Activated CD4-positive, alpha-beta T cell treated with anti-CD3 and anti-CD28 coated beads for 36 hours (primary cell): ENCODE measurements at places on chromosomes 7 and 10.

GRCh38 chr10:8054244-8054493, 319 bp upstream of the GATA3 start:
- H3K27me3 ChIP-seq = peaks cover 14% of the 10 kb centered on the region
- H3K4me1 ChIP-seq = peaks cover 39% of the 10 kb centered on the region
- H3K36me3 ChIP-seq = peaks cover 33% of the 10 kb centered on the region
- H3K4me3 ChIP-seq = peak overlapping the region; percentile 96
- no peak for DNase-seq

GRCh38 chr7:106518967-106519366, 142.0 kb downstream of the CCDC71L start:
- DNase-seq = no peak
- H3K4me3 ChIP-seq = no peak overlapping the region
- H3K27me3 ChIP-seq = peaks cover 31% of the 10 kb centered on the region
- no peaks in the 10 kb centered on the region for H3K36me3 ChIP-seq

DNA sequence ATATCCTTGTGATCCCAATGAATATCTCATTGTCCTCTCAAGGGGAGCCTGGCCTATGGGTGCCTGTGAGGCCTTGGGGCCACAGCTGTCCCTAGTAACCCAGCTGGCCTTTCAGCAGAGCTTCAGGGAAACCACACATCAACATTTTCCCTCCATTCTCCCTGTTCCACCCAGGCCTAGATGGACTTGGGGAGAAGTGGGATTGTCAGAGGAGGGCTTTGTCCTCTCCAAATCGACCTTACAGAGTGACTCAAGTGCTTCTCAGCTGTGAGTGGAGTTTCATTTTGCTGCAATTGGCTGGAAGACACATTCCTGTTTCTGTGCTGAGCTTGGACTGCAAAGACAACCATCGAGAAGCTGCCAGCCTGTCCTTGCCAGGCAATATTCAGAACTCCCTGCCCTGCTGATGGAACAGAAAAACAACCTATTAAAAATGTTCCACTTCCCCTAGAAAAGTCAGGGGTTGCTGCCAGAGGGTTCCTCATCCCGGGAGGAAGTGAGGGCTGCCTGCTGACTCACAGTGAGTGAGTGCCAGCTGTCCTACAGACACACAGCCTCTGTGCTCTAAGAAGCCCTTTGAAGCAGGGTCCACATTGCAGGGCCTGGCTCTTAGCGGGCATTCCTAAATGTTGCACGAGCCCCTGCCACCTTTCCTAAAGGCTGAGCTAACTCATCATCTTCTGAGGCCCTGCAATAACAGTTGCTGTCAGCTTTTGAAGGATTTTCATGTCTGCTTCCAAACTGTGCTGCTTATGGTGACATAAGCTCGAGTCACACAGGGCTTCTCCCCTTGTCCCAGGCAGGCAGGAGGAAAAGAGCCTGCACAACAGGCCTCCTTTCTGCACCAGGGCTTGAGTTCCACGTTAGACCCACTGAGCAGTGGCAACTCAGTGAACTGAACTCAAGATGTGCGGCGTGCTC, 20.5 kb downstream of the STRA8 start:
- no peaks in the 10 kb centered on the region for H3K27me3 ChIP-seq
- no peaks in the 10 kb centered on the region for H3K36me3 ChIP-seq
- no peak overlapping the region for H3K4me3 ChIP-seq
- H3K27ac ChIP-seq = no peak overlapping the region

GRCh38 chr7:31100871-31101270, 48.8 kb downstream of the ADCYAP1R1 start:
- H3K27ac ChIP-seq = no peak overlapping the region
- H3K27me3 ChIP-seq = peaks cover 2% of the 10 kb centered on the region
- H3K4me3 ChIP-seq = no peak overlapping the region
- no peak for DNase-seq
- H3K36me3 ChIP-seq = no peaks in the 10 kb centered on the region

GRCh38 chr10:96285331-96285752, 14.0 kb upstream of the BLNK start:
- H3K4me3 ChIP-seq = no peak overlapping the region
- DNase-seq = no peak
- no peak overlapping the region for H3K27ac ChIP-seq
- H3K4me1 ChIP-seq = peaks cover 14% of the 10 kb centered on the region
- no peaks in the 10 kb centered on the region for H3K36me3 ChIP-seq

DNA sequence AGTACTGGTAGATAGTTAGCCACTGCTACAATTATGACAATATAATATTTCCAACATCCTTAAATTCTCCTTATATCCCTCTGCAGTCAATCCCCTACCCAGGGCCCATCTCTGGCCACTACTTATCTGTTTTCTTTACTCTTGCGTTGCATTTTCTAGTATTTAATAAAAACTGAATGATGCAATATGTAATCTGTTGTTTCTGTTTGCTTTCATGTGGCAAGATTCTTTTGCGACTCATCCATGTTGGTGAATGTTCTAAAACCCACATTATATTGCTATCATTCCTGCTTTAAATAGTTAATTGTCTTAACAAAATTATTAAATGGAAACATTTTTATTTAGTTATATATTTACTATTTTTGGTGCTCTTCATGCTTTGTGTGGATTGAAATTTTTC, 338.5 kb downstream of the MDFIC start:
- H3K27me3 ChIP-seq = peaks cover 4% of the 10 kb centered on the region
- H3K4me1 ChIP-seq = no peaks in the 10 kb centered on the region
- H3K27ac ChIP-seq = no peak overlapping the region
- H3K4me3 ChIP-seq = no peak overlapping the region
- no peaks in the 10 kb centered on the region for H3K36me3 ChIP-seq

DNA sequence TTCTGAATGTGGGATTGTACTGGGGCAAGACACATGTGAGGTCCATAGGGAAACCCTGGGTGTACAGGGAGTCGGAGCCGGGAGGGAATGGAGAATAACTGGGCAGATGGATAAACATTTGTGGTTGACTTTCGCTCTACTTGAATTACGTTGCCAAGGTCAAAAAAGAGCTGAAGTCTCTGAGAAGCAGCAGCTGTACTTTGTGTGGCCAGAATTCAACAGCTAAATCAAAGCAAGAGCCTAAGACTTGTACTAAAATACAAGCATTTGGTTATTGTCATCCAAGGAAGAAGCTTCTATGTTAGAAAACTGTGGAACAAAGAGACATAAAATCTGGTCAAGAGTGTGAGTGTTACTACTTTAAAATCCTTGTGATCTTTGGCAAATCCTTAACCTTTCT, 457.2 kb downstream of the ARL4A start:
- no peaks in the 10 kb centered on the region for H3K4me1 ChIP-seq
- H3K4me3 ChIP-seq = no peak overlapping the region
- no peak overlapping the region for H3K27ac ChIP-seq
- H3K27me3 ChIP-seq = no peaks in the 10 kb centered on the region

DNA sequence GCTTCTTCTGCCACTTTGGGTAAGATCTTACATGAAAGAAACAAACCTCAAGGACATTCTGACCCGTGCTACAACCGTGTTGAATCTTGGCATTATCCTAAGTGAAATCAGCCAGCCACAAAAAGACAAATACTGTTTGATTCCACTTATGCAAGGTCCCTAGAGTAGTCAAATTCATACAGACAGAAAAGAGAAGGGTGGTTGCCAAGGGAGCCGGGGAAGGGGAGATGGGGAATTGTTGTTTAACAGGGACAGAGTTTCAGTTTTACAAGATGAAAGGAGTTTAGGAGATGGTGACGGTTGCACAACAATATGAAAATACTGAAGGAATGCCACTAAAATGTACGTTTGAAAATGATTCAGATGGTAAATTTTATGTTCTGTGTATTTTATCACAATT, 12.2 kb upstream of the CLEC2L start:
- H3K4me3 ChIP-seq = no peak overlapping the region
- no peak overlapping the region for H3K27ac ChIP-seq
- no peaks in the 10 kb centered on the region for H3K4me1 ChIP-seq
- no peaks in the 10 kb centered on the region for H3K36me3 ChIP-seq
- DNase-seq = no peak

DNA sequence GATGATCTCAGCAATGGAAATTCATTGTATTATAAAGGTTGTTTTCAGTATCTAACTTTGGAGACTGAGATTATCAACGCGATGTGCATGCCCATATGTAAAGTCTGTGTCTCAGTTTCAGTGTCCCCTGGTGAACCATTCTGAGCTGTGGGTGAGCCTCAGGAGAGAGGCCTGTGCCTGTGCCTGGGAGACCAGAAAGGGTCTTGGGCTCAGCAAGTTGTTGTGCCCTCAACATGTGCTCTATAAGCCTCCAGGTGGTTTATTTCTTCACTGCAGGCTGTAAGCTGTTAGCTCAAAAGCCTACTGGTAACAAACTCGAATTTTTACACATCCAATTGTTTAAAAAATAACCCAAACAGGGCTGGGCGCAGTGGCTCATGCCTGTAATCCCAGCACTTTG, 151.9 kb downstream of the PKD1L1 start:
- H3K36me3 ChIP-seq = no peaks in the 10 kb centered on the region
- H3K4me1 ChIP-seq = no peaks in the 10 kb centered on the region
- no peaks in the 10 kb centered on the region for H3K27me3 ChIP-seq
- no peak for DNase-seq
- H3K27ac ChIP-seq = no peak overlapping the region
- H3K4me3 ChIP-seq = no peak overlapping the region

GRCh38 chr7:101901661-101902491, 84.5 kb downstream of the CUX1 start:
- no peak for DNase-seq
- no peak overlapping the region for H3K27ac ChIP-seq
- no peak overlapping the region for H3K4me3 ChIP-seq
- H3K27me3 ChIP-seq = no peaks in the 10 kb centered on the region

- H3K4me3 ChIP-seq = no peak overlapping the region
- H3K27me3 ChIP-seq = no peaks in the 10 kb centered on the region
- H3K27ac ChIP-seq = no peak overlapping the region
Observed at GRCh38 chr7:82542665-82543064, 99.1 kb upstream of the CACNA2D1 start.

- H3K4me1 ChIP-seq = no peaks in the 10 kb centered on the region
- peaks cover 2% of the 10 kb centered on the region for H3K27me3 ChIP-seq
Observed at GRCh38 chr10:76433161-76434005, 1002.0 kb downstream of the LRMDA start.

DNA sequence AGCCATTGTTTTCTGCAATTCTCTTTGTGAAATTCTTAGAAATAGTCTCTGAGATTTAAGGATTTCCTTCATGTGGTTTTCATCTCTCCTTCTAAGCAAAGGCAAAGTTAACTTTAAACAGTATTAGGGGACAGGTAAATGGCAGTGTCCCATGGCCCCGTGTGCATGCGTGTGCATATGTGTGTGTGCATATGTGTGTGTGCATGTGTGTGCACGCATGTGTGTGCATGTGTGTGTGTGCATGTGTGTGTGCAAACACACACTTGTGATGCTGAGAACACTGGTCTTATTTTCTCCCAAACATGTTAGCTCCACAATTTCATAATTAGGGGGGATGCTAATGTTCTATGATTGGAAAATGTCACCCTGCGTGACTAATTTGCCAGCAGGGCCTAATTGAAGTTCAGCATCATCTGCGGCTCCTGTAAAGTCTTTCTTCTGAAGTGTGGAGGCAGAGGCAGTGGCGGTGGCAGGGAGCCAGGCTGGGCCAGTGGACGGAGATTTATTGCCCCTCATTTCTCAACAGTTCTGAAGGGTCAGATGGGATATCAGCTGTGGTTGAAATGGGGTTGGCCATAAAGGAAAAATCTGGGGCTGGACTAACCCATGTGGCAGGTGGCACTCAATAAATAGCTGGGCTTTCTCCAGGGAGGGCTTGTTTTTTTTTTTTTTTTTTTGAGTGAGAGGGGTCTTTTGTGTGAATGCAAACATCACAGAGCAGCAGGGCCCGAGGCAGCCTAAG, 289.3 kb upstream of the PODXL start:
- no peaks in the 10 kb centered on the region for H3K36me3 ChIP-seq
- peaks cover 13% of the 10 kb centered on the region for H3K27me3 ChIP-seq
- no peak for DNase-seq
- no peak overlapping the region for H3K4me3 ChIP-seq

GRCh38 chr7:148783801-148784527, 85.3 kb downstream of the CUL1 start:
- H3K4me3 ChIP-seq = no peak overlapping the region
- no peaks in the 10 kb centered on the region for H3K27me3 ChIP-seq
- no peak for DNase-seq

DNA sequence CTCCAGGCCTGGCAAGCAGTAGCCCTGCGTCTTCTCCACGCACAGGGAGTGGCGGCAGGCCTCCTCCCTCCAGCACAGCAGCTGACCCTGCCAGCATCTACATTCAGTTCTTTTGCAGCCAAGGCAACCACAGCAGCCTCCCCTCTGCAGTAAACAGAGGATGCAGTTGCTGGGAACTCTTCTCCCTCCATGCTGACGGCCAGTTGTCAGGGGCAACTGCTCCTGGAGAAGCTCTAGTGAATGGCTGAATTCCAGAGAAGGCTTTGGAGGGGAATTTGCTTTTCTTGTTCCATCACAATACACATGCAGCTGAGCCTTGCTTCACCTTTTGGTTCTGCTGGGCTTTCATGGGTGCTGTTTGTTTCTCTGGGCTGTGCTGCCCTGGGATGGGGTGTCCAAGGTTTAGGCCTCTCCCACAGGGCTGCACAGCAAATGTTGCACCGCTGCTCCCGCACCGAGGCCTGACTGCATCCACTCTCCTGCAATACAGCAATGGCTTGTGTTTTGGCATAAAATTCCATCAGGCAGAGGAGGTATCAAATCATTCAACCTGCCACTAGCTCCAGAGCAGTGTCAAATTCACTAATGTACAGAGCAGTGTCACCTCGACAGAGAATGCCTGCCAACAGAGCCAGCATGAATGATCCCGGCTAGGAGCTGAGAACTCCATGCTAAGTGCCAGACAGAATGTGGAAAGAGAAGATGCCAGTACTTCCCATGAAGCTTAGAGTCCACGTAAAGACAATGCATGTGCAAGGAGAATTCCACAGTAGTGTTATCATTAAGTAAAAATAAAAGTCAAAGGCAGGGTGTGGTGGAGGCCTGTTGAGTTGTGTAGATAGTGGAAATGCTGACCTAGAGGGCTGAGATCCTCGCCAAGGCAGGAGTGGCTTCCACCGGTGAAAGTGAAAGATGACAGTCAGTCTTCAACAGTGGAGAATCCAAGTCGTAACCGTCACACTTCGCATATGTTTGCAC, 399.6 kb downstream of the DPP6 start:
- H3K4me1 ChIP-seq = no peaks in the 10 kb centered on the region
- H3K27me3 ChIP-seq = no peaks in the 10 kb centered on the region
- H3K27ac ChIP-seq = no peak overlapping the region

DNA sequence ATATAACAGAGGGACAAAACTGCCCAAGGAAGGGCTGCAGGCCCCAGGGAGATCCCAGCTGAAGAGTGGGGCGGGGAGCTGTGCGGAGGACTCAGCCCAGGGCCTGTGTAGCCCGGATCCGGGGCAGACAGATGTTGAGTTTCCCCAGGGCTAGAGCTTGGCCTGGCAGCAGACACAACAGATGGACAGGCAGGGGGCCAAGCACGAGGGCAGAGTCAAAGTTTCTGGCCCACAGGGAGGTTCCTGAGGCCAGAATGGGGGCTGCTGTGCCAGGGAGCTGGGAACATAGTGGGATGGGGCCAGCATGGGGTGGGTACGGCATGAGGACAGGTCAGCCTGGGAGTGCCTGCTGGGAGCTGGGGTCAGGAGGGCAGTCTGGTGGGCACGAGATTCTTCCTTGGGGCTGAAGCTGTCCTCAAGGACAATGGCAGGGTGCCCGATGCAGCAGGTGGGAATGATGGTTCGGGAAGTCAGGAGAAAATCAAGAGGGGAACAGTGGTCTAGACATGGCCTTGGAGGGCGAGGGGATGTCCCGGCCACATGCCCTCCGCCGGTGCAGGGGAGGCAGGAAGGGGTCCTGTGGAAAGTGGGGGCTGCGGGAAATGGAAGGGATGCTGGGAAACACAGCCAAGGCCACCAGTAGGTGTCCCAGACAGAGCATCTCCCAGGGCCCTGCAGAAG, 519.1 kb upstream of the FOXK1 start:
- no peak for DNase-seq
- H3K27me3 ChIP-seq = no peaks in the 10 kb centered on the region
- no peaks in the 10 kb centered on the region for H3K4me1 ChIP-seq
- no peak overlapping the region for H3K4me3 ChIP-seq
- H3K27ac ChIP-seq = no peak overlapping the region
